ENCODE measurements at places on chromosomes 7 and 10.
A peak's percentile ranks its signal among the peaks of the same experiment; 100 is the strongest.

DNA sequence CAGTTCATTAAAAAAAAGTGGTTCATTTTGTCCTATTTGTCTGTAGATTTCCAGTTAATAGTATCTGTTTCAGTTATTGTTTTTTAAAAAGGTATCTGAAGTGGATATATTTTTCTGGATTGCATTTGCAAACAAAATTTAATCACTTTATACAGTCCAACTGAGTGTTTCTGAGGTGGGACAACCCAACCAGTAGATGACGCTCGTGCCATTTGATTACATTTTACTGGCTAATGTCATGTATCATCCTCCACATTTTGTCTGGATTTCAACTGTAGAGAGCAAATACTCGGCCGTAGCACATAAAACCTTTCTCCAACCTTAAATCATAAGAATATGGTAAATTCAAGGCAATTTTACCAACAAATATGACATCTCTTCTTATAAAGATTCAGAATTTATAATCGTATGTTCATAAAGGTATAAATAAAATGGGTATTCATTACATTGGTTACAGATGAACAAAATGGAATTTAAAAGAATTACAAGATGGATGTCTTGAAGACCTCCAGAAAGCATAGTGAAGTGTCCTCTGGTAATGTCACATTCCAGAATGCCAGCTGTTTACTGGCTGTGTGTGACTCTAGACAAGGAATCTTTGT lies 789.0 kb downstream of the PHTF2 start:
- no peak for DNase-seq

GRCh38 chr10:104922810-104923209 lies 281.7 kb downstream of the SORCS3 start:
- DNase-seq = no peak

DNA sequence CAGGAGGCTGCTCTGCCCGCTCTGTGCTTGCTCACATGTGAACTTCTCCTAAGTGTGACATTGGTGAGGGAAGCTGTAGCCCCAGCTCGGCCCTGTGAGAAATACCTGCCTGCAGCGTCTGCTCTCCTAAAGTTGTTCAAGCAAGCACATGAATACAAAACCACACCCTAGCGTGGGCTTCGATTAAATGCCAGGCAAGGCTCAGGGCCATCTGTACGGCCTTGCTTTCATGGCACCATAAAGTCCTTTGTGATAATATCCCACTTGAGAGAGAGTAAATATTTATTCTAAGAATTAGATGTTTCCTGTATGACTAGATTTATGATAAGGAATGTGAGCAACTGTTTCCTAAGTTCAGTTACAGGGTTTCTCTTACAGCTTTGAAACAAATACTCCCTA lies 262.8 kb upstream of the KLF14 start:
- peak; percentile 78 for DNase-seq

- DNase-seq = no peak
Measured at GRCh38 chr7:115145512-115145911, 223.6 kb downstream of the MDFIC start.

GRCh38 chr10:22945934-22946673 lies 18.3 kb downstream of the ARMC3 start:
- no peak for DNase-seq

- DNase-seq = no peak
Measured at GRCh38 chr10:51169111-51169510, 94.8 kb downstream of the PRKG1 start.
